ENCODE measurements at places on chromosomes 5 and 9.

DNA sequence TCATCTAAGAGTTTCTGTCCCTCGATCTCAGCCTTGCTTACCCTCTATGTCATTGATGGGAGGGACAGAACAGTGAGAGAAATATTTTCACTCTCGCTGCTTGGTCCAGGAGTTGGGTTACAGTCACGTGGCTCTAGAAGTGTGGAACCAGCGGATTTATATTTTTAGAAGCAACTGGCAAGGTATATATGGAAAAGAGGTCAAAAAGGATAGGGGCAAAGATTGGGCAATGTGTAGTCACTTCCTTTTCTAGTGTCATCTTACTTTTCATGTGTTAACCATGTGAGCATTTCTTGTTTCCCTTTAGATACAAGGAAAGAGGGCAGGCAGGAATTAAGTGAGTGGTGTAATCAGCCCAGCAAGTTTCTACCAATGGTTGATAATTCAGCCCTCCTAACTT lies 111.5 kb upstream of the ZNF366 start:
- DNase-seq: no peak

GRCh38 chr5:136269973-136270372 lies 77.0 kb upstream of the SMIM32 start:
- no peak for DNase-seq

DNA sequence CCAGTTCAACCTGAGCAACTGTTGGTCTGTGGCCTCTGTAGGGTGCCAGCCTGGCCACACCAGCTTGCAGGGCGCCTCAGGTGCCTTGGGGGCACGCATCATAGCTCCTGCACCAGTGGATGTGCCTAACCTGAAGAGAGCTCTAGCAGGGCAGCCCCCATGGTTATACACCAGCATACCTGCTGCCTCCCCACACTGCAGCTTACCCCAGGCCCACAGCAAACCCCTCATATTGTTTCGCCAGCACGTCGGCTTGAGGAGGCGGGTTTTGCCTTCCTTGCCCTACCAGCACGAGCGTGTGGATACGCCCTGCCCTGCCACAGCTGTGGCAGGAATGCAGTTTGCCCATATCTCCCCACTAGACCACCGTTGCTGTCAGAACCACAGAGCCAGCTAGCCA lies 435.9 kb downstream of the SLCO4C1 start:
- no peak for DNase-seq

GRCh38 chr5:39148983-39149534 lies 70.3 kb downstream of the FYB1 start:
- DNase-seq: no peak

DNA sequence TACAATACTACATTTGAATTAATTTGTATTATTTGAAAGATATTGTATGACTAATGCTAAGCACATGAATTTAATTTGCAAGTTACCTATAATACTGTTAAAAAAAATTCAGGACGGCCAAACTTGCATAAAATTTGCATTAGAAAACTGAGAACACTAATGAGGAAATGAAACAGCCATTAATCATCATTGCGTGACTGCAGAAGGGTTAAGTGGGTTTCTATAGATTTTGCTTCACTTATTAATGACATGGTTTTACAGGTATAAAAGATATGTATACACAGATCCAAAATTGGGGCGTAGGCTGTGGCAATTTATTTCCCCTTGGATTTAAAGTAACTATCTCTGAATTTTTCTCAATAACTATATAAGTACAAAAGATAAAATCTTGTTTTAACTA lies 882.6 kb downstream of the PTPRD start:
- no peak for DNase-seq

DNA sequence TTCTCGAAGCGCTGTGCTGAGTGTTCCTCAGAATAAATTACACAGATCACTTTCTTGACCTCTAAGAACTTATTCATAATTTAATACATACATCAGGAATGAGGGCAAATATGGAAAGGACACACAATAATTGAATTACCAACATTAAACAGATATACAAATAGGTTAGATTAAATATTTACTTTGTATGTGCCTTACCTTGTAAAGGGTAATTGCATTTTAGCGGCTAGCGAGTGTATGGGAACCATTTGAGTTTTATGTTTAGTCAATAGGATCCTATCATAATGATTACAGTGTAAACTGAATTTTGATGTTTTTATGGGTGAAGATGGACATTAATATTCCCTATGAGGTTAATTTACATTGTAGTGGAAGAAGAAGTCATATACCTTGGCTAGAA lies 1187.1 kb upstream of the WWC1 start:
- DNase-seq: no peak

DNA sequence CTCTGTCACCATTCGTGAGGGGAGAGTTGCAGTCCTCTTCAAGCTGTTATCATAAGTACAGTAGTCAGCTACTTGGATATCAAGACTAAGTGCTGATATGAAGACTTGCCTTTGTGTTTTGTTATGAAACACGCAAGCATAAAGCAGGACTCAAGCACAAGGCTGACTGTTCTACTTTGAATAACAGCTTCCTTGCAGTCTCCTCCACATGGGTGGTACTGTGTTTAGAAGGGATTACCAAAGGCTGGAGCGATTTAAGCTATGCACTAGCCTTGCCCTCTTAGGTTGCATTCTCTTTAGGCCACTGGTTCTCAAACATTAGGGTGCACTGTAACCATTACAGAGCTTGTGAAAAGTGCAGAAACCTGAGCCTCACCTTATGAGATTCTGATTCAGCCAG lies 41.4 kb downstream of the SLC25A51 start:
- no peak for DNase-seq

- no peak for DNase-seq
These were observed 203.4 kb downstream of the SYK start for GRCh38 chr9:91004992-91005391.

- no peak for DNase-seq
These were observed 101.5 kb downstream of the TAF11L14 start for GRCh38 chr5:17735761-17736160.

GRCh38 chr9:132516911-132517310 lies 65.5 kb upstream of the BARHL1 start:
- no peak for DNase-seq

- no peak for DNase-seq
These were observed 47.2 kb upstream of the FABP6 start for GRCh38 chr5:160181965-160182622.

GRCh38 chr5:759111-759751 lies 25.3 kb downstream of the ZDHHC11B start:
- peak; percentile 62 for DNase-seq

DNA sequence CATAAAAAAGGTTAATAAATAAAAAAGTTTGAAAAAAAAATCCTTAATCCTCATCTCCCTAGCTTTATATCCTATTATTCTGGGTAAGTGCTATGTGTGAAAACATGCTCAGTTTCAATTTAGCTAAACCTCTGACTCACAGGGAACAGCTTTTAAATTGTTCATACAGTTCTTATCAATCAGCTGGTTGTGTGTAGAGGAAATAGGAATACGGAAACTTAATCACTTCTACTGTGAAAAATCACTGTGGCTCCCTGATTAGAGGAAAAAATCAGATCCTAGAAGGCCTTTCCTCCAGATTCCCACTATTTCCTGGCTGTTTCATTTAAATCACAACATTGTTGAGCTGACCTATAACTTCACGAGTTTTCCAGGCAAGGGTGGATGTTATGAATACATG lies 120.5 kb downstream of the MARCHF3 start:
- DNase-seq: no peak

DNA sequence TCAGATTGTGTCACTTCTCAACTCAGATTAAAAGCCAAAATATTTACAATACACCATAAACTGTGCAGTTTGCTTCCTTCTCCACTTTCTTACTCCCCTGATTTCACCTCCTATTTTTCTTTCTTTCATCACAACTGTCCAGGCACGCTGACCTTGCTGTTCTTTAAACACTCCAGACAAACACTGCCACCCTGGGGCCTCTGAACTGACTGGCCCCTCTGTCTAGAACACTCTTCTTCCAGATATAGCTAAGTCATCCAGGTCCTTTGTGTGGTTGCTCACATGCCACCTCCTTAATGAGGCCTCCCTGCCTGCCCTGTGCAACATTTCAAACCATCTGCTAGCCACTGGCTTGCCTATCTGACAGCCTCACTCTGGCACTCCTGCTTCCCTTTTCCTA lies 46.6 kb downstream of the ATG10 start:
- DNase-seq: no peak

DNA sequence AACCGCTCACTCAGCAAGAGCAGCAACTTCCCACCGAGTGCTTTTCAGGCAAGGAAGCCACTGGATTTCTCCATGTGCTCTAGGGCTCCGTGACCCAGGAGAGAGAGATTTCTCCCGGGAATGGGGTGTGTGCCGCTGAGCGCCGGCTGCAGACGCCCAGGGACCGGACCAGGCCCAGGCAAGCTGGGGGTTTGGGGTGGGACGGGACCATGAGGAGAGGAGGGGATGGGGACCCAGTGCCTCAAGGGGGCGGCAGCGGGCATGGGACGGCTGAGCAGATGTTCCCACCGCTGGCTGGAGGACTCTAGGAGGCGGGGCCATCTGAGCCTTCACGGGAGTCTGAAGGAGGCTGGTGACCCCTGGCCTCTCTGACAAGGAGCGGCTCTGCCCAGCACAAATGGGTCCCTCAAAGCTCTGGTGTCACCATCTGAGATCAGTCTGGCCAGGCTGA lies 8.5 kb downstream of the LCN9 start:
- peak; percentile 66 for DNase-seq

DNA sequence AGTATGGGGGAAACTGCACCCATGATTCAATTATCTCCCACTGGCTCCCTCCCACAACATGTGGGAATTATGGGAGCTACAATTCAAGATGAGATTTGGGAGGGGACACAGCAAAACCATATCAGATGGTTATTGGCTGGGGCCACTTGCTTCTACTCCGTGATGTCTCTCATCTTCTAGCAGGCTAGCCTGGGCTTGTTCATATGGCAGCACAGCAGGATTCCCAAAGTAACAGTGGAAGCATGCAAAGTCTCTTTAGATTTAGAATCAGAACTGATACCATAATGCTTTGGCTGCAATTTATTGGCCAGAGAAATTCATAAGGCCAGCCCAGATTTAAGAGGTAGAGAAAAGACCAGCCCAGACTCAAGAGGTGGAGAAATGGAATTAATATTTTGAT lies 126.2 kb downstream of the PTTG1 start:
- DNase-seq: no peak

DNA sequence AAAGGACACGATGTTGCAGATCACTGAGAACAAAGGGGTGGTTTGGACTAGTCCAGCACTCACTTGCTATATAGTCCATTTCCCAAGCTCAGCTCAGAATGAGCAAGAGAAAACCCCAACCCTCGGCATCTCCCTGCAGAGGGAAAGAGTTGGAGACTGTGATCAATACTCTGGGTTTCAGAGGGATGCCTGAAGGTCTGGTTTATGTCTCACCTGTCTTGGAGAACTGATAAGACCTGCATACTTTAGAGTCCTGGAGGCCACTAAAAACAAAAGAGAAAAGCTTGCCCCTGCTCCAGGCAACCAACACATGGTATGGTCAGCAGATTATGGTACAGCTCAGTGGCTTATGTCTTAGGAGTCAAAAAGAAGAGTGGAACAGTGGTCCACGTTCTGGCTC lies 1006.9 kb downstream of the CDH9 start:
- DNase-seq: no peak

- DNase-seq: no peak
These were observed 82.2 kb upstream of the RFX3 start for GRCh38 chr9:3608011-3608410.

DNA sequence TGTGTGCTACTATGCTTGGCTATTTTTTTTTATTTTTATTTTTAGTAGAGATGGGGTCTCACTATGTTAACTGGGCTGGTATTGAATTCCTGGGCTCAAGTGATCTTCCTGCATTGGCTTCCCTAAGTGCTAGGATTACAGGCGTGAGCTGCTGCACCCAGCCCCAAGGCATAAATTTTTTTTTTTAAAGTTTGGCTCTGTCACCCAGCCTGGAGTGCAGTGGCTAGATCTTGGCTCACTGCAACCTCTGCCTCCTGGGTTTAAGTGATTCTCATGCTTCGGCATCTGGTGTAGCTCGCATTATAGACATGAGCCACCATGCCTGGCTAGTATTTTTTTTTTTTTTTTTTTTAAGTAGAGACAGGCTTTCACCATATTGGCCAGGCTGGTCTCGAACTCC lies 70.3 kb downstream of the RAB24 start:
- no peak for DNase-seq

Measured in ecto neural progenitor cell (in vitro differentiated cells).